ENCODE measurements at places on chromosomes 1 and 21.

- DNase-seq: no peak
Observed at GRCh38 chr1:170205301-170205700, 59.5 kb downstream of the NTMT2 start.

GRCh38 chr21:36135391-36136102, 668 bp downstream of the CBR3 start:
- peak; percentile 88 for DNase-seq

DNA sequence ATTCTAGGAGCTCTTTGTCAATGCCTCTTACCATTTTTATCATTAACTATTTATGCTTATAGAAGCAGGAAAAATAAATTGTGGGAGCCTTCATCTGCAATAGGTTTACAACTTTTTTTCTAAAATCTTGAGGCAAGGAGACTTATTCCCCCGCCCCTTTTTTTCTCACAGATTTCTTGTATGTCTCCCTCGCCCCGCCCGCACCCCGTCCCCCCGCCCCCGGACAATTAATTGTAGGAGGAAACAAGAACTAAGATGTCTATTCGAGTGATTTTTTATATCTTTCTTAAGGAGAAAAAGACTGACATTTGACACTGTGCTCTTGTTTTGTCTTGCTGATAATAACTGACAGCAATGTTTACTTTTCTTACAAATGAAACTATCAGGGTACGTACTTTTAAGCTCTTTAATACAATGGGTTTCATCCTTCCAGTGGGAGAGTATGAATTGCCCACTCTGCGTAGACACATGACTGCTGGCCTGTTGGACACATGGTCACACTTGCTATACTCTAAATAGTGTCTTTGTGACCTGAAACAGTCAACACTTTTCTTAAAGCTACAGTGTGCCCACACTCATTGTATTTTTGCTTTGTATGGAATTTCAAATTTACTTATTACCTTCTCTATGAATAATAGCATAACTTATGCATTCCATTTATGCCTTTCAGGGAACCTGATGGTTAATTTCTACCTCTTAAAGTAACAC, 1.5 kb upstream of the IVNS1ABP start:
- peak; percentile 30 for DNase-seq

- no peak for DNase-seq
Observed at GRCh38 chr1:200708769-200709168, 29.9 kb upstream of the CAMSAP2 start.

DNA sequence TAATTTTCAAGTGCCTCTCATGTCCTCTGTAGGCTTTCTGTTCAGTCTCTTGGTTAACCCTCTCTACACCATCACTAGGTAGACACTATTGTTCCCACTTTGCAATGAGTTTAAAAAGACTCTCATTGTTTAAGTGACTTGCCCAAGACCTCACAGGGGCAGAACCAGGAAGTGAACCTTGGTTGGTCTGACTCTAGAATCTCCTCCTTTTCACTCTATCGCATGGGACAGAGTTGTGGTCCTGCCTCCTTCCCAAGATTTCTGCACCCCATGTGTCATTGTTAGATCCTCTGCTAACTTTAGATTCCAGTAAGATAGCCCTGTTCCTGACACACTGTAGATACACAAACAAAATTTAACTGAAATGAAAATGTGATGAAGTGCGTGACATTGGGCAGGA, 481.7 kb upstream of the USP24 start:
- no peak for DNase-seq

GRCh38 chr1:162571696-162572095, 10.2 kb downstream of the UAP1 start:
- no peak for DNase-seq

- DNase-seq: no peak
Observed at GRCh38 chr1:151370211-151370911, 2.1 kb downstream of the SELENBP1 start.

- DNase-seq: no peak
Observed at GRCh38 chr1:68293122-68293521, 60.8 kb upstream of the WLS start.

DNA sequence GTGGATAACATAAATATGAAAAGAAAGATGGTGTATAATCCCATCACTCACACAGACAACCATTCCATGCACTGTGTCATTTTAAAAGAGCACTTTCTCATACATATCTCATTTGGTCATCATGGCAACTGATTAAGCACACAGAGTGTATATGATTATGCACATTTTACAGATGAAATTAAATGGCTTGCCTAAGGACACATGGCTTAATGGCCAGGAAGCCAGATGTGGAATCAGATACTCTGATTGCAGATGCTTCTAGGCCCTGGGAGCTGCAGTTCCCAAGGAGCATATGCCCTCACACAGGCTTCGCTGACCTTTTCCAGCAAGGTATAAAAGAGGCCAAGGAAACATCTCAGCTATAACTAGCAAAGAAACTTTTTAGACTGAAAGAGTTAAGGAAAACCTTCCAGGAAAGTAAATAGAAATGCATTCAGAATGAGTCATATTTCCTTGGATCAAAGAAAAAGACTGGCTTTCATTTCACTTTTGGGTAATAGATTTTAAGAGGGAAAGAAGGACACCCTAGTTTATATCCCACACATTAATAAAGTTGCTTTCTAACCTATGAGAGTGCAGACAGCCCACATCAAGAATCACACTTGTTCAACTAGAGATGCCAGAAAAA, 19.6 kb upstream of the FAM89A start:
- no peak for DNase-seq

DNA sequence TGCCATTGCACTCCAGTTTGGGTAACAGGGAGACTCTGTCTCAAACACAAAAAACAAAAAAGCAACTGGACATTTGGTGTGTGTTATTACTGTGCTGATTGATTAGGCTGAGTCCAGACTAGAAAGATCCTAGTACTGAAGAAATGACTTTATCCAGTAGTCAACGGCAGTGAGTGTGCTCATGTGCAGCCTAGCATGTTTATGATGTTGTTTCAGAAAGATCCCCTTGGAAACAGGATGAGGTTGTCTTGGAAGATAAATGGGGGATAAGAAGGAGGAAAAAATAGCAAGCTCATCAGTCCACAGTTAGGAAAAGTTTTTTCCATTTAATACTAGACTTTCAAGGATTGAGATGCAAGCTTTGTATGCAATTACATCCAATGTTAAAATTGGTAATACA, 14.3 kb downstream of the RUSC1 start:
- no peak for DNase-seq

- no peak for DNase-seq
Observed at GRCh38 chr1:59029411-59030167, 245.7 kb upstream of the JUN start.

- DNase-seq: no peak
Observed at GRCh38 chr1:208977638-208978256, 605.8 kb upstream of the CAMK1G start.

- no peak for DNase-seq
Observed at GRCh38 chr1:13604176-13604575, 20.5 kb downstream of the PDPN start.

DNA sequence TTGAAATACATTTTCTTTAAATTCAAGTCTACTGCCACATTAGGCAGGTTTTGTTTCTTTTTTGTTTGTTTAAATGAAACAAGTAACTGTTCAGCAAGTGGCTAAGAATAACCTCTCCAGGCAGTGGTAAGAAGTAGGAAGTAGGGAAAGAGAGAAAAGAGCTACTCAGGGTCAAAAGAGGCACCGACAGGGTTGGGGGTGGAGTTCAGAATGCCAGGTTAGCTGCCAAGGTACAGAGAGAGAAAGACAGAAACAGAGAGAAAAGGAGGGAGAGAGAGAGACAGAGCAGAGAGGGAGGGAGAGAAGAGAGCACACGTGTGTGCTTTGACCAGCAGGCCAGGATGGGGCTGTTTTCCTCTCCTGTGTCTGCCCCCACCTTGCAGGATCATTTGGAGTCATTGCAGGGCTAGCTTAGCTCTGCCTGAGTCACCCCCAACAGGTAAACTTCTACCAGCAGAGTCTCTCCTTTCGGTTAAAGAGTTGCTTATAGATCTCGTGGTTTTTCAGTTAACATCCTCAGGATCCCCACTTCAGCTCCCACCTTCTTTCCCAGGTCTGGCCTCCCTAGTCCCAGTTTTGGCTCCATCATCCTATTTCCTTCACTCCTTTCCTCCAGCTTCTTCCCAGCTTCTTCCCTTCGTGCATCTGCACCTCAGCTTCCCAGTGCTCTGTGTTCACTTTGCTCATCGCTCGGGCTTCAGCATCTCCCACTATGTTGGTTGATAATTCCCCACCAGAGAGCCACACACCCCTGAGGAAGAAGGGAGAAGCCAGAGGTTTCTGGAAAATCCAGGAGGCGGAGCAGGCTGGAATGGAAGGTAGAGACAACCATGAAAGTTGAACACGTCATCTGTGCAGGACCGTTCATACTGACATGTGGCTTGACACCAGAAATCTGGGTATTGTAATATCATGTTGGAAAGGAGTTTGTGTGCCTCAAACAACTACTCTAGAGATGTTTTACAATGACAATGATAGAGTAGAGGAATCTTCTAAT, 21.8 kb upstream of the RAB4A start:
- DNase-seq: no peak

DNA sequence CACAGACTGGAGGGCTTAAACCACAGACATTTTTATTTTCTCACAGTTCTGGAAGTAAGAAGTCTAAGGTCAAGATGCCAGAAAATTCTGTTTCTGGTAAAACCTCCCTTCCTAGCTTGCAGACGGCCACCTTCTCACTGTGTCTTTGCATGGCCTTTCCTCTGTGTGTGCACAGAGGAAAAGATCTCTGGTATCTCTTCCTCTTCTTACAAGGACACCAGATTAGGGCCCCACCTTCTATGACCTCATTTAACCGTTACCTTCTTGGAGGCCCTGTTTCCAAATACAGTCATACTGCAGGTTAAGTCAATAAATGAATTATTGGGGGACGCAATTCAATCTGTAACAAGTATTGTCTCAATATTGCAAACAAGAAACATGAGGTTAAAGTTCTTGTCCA, 63.0 kb upstream of the PRDX6 start:
- no peak for DNase-seq

DNA sequence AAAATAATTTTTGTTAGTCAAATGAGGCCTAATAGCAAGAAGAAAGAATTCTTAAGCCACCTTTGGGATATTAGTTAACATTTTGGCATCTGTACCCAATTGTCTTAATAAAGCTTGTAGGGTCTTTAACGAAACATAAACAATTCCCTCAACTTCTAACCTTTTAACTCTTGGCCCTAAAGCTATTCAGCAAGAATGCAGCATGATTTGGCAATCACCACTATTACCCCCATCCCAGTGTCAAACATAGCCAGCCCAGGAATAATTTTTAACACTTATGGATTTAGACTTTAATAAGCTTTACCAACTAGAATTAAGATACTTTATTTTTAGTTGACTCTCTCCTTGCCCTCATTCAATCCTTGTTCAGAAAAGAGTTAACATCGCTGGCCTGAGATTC, 2.5 kb upstream of the SLC16A4 start:
- no peak for DNase-seq

DNA sequence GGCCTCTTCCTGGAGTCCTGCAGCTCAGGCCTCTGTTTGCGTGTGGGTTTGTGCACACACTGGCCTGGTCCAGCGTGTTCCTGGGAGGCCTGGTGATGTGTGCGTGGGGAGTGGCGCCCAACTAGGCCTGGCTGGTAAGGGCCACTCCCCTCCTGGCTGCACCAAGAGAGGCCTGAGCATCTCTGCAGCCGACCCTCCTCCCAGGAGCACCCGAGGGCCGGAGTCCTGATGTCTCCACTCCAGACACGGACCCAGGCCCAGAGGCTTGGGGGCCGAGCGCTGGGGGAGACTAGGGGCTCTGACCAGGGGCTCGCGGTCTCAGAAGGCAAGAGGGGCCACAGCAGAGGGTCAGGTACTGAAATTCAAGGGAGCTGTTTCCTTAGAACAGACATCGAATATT, 33.3 kb downstream of the MORN1 start:
- DNase-seq: no peak

- no peak for DNase-seq
Observed at GRCh38 chr1:192575499-192576189, at the start of gene RGS1. RGS1 (plus strand) TSS chr1:192575773; CDS start chr1:192575793, 20 bp downstream.

DNA sequence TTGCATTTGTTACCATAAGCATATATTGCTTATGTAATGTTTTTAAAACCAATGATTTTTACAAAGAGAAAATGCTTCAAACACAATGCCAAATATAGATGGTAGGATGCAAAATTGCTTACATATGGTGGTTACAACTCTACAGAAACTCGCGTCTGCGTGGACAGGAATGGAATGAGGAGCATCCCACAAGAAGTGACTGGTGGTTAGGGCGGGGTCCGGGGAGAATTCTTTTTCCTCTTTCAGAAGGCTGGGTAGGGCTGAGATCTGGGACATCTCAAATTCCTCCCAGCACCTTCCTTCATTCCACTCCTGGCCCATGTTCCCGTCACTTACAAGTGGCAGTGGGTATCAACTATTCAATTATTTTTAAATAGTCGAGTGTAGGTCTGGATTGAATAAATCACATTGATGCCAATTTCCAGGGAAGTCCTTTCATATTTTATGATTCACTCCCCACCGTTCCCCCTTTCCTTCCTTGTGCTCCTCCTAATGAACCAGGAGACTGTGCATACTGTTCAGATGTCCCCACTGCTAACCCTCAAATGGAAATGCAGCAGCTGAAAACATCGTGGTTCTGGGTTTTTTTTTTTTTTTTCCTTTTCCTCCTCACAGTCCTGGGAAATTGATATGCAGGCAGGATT, 174.5 kb upstream of the POU3F1 start:
- no peak for DNase-seq

DNA sequence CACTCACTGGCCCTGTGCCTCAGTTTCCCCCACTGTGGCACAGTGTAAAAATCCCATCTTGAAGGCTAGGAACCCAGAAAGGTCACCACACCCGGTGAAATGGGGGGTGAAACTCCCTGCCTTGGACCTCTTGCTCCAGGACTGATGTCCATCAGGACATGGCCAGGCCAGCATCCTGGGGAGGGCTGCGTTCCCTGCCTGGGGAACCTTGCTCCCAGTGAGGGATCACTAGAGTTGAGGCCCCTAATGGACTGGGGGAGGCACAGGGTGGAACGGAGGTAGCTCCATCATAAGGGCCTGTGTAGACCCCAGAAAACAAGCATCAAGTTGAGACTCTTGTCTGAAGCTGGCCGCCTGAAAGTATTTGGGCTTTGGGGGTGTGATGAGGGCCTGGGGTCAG, 10.4 kb upstream of the ZNF670 start:
- DNase-seq: no peak

GRCh38 chr1:23751050-23751814, 8.0 kb downstream of the ELOA start:
- peak; percentile 49 for DNase-seq

DNA sequence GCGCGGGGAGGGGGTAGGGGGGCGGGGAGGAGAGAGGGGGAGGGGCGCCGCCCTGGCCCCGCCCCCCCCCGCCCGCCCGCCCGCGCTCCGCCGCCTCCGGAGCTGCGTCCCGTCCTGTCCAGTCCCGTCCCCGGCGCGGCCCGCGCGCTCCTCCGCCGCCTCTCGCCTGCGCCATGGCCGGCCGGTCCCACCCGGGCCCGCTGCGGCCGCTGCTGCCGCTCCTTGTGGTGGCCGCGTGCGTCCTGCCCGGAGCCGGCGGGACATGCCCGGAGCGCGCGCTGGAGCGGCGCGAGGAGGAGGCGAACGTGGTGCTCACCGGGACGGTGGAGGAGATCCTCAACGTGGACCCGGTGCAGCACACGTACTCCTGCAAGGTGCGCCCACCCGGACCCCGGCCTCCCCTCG, at the start of gene AGRN:
Gene AGRN (plus strand): TSS at position 121 of the 405 bp plus-strand sequence. CDS start 53 bp downstream, at position 174.
- no peak for DNase-seq

- no peak for DNase-seq
Observed at GRCh38 chr1:1330366-1331067, 563 bp upstream of the TAS1R3 start.

- DNase-seq: no peak
Observed at GRCh38 chr1:71706029-71706671, 576.2 kb downstream of the NEGR1 start.

Measured in NCI-H1417 (cell line).